ENCODE measurements at places on chromosomes 3 and 15.

- no peak for DNase-seq
These were observed 730.2 kb downstream of the TUSC7 start for GRCh38 chr3:117439812-117440211.

- no peak for DNase-seq
These were observed 246.7 kb upstream of the KCNH8 start for GRCh38 chr3:18901571-18901970.

GRCh38 chr15:72473614-72474465, at the start of gene ARIH1:
ARIH1 (plus strand) TSS chr15:72474330; CDS start chr15:72474640, 310 bp downstream.
- peak; percentile 87 for DNase-seq

DNA sequence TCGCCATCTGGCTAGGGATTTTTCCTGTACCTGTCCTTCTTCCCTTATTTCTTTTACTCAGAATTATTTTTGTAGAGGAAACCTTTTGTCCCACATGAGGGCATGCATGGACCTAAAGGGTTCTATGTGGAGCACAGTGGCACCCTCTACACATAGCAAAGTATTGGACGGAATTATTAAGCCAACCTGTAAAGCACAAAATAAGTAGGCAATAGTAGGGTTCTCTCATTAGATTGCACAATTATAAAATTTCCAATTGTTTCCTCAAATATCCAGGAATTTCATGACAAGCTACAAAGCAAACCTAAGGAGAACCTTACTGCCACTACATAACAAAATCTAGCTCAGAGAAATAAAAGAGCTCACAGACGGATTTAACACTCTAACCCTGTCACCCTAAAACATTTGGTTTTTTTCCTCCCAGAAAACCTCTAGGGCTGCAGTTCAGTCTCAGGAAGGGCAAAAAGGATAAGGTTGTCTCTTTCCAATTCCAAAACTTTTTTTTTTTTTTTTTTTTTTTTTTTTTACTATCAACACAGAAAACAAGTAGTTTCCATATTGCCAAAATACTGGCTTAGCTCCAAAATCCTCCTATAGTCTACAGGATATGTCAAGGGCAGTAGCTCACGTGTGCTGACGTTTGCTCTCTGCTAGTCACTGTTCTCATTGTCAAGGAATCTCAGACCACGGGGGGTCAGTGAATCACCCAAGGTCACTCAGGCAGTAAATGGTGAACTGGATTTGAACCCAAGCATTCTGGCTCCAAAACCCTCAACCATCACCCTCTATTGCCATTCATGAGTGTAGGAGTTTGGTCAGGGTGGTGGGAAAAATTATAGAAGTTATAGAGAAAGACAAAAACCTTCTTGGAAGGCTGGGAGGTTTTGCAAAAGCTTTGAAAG, 52.3 kb downstream of the NCEH1 start:
- DNase-seq, result peak; percentile 94

All from HCT116 (cell line).